ENCODE measurements at places on chromosomes 2 and 18.

GRCh38 chr2:240435457-240435947, at the start of gene GPC1:
GPC1 (plus strand) TSS chr2:240435663; CDS start chr2:240435919, 256 bp downstream.
- peak; percentile 85 for DNase-seq

DNA sequence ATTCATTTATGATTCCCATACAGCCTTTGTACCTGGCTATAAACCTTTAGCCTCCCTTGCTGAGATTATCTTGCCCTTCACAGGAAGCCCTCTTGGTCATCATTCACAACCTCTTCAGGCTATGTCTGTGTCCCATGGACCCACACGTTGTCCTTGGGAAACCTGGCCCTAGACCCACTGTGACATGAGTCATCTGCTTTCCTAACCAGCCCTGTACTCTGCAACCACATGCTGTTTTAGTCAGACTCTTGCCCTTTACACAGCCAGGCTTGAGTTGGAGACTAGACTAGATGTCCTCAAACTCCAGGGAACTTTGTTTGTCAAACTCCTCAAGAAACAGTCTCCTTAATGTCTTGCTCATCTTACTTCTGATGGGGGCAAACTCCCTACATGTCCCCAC, 229.3 kb upstream of the ZSWIM2 start:
- peak; percentile 14 for DNase-seq

GRCh38 chr2:72278046-72278445, 130.4 kb upstream of the CYP26B1 start:
- DNase-seq, result peak; percentile 82

- peak; percentile 75 for DNase-seq
Measured at GRCh38 chr2:25252291-25253152, 84.1 kb upstream of the POMC start.

GRCh38 chr18:78733762-78734613, 245.6 kb upstream of the SALL3 start:
- no peak for DNase-seq

- DNase-seq, result no peak
Measured at GRCh38 chr2:98702127-98702802, 28.7 kb downstream of the MGAT4A start.

- no peak for DNase-seq
Measured at GRCh38 chr18:907885-908757, 3.5 kb downstream of the ADCYAP1 start.

Data from fibroblast of skin of right biceps (primary cell).